ENCODE measurements at places on chromosomes 7 and 10. TPM values are rescaled to one million over a fixed set of nuclear protein-coding genes. Genes with fewer than 3 reads are reported as not detected.

Gene HTR5A
- total RNA-seq, result not detected

Gene AKR1C8
- total RNA-seq, result not detected

Gene MYOZ1
- total RNA-seq, result not detected

Gene TMEM229A
- 0.23 TPM for total RNA-seq

Gene CREB5
- total RNA-seq, result 2.5 TPM

Gene ADIRF
- 184 TPM for total RNA-seq

Gene TCTN3
- total RNA-seq, result 17.8 TPM

Gene GBX1
- not detected for total RNA-seq

Gene COL17A1
- 0.23 TPM for total RNA-seq

Gene CLCN1
- total RNA-seq, result not detected

Gene CHAT
- not detected for total RNA-seq

Gene SFTPA1
- not detected for total RNA-seq

Gene ZNF282
- total RNA-seq, result 17.3 TPM

Gene MMD2
- total RNA-seq, result not detected
